ENCODE measurements at places on chromosomes 4 and X.

GRCh38 chrX:12269484-12269883 lies 131.2 kb downstream of the FRMPD4 start:
- DNase-seq: no peak

DNA sequence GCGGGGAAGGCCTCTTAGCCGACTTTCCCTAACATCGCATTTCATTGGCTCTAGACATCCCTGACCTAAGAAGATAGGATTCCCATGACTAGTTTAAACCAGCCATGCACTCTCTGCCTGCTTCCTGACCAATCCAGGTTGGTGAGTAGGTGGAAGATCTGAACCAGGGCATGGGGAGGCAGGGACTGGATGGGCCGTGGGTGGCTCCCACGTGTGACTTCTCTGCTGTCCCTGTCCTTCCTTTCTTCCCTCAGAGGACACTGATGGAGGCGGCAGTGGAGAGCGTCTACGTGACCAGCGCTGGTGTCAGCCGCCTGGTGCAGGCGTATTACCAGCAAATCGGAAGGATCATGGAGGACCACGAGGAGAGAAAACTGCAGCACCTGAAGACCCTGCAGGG lies 90.7 kb downstream of the EVC start:
- DNase-seq: no peak

DNA sequence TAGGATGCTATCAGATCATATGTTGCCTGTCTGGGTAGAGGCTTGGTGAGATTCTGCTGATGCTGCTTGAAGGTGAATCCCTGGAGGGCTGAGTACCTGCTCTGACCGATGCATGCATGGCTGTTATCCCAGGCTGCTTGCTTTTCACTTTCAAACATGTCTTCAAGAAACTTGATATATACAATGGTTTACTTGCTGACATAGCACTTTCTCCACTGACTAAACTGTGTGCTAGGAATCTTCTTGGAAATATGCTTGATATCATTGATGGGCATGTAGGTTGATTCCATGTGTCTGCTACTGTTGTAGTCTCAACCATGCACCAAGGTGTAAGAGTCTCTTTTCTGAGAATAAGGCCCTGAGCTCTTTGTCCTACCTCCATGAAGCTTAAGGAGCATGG lies 79.6 kb upstream of the WDR1 start:
- DNase-seq: no peak

DNA sequence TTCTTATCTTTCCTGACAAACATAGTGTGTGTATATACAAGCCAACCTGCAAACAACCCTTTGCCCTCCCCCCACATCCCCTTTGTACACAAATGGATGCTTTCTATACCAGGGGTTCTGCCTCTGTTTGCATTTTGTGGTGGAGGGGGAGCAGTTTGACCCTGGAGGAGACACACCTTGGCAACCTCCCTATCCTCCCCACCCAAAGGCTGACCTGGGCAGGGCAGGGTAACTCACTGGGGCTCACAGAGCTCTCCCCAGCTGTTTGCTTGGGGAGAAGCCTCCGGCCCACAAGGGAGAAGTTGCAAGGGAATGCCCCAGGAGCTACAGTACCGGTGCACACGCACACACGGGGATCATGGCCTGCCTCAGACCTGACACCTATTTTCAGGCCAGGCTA lies 372.6 kb downstream of the BCOR start:
- no peak for DNase-seq

- DNase-seq: peak; percentile 58
These were observed 1.1 kb downstream of the SOWAHB start for GRCh38 chr4:76896614-76897535.

GRCh38 chr4:153652051-153652784 lies 31.9 kb upstream of the TLR2 start:
- DNase-seq: no peak

GRCh38 chr4:121728066-121728465 lies 31.3 kb upstream of the ANXA5 start:
- DNase-seq: no peak

- no peak for DNase-seq
These were observed 174.9 kb downstream of the ACTRT1 start for GRCh38 chrX:127877318-127877717.

- no peak for DNase-seq
These were observed 22.8 kb upstream of the AP1S2 start for GRCh38 chrX:15877380-15877779.

- no peak for DNase-seq
These were observed 58.5 kb upstream of the PRDM8 start for GRCh38 chr4:80138551-80139538.

DNA sequence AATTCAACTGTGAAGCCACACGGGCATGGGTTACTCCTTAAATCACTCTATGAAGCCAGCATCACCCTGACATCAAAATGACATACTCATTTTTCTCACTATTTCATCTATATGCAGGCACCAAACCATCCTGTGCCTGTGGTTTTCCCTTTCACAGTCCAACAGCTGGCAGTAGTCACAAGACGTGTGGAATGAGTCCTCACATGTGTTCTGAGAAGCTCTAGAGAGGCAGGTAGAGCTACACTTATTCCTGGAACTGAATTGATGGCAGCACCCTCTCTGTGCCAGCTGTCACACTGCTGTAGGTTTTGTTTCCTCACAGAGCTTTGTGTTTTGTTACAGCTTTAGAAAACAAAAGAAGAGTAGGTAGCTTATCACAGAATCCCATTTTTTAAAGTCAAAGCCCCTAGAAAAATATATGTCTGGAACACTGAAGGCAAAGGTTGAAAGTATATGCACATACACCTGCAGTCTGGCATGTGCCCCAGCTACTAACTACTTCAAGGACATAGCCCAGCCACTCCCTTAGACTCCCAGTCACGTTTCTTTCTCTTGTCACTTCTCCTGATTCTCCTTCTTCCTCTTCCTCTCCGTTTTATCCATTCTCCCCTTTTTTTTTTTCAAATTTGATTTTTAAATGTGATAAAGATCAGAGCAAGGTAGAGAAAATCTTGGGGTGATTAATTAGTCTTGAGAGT lies 107.1 kb downstream of the ANXA10 start:
- no peak for DNase-seq

DNA sequence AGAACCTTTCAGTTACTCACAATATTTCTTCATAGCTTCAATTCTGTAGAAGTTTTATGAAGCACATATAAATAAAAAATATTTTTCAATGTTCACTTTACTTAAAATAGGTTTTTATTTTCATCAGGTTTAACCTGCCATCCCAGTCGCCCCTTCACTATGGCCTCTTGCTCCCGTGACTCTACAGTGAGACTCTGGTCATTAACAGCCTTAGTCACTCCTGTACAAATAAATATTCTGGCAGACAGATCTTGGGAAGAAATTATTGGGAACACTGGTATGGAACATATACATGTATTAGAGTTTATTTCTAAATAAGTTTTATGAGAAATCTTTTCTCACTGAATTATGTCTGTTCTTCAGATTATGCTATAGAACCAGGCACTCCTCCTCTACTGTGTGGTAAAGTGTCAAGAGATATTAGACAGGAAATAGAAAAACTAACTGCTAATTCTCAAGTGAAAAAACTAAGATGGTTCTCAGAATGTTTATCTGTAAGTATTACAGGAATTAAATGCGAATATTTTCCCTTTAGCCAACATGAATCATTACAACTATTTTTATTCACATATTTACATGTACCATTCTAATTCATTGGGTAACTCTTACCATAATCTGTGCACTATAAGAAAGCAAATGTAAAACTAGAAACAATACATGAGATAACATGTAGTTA lies 45.6 kb downstream of the SPATA4 start:
- DNase-seq: no peak

DNA sequence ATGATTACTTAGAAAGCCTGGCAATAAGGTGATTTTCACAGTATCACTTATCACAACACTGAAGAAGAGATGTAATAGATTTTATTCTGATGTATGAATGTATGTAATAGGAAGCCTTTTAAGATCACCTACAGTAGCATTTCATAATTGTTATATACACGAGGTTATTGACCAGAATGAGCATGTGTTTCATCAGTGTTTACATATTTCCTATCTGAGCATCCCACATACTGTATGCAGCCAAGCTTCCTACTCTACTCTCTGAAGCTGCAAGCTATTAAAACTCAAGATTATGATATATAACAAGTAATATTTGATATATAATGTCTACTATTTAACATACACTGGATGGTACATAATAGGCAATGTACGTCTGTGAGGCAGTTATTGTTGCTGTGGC lies 190.9 kb upstream of the S100G start:
- no peak for DNase-seq

DNA sequence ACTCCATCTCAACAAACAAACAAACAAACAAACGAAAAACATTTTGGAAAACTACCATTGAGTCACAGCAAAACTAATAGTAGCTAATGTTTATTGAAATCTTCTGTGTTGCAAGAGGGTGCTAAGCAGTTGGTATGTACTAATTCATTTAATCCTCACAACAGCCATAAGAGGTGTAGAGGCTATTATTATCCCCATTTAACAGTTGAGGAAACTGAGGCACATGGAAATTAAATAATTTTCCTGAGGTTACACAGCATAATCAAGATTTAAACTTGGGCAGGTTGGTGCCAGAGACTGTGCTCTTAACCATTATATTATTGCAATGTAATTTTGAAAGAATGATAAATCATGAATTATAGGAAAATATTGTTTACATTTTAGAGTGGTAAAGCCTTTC lies 17.5 kb upstream of the RHOH start:
- DNase-seq: no peak

DNA sequence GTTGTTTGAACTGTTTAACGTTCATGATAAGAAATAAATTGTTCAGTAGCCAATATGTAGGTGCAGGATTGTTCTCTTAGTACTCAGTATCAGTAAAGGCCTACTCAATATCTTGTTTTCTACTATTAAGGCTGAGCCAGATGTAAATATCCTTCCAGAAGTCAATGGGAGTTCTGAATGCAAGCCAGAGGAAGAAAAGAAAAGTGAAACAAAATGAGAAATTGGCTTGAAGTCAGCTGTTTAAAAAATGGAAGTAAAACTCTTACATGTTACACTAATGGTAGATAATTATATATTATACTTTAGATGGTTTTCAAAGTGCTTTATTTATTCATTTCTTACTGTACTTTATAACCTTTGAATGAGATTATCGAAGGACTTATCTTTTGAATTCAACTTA lies 1417.9 kb downstream of the ADGRL3 start:
- DNase-seq: no peak

GRCh38 chrX:16920075-16920474 lies 26.4 kb upstream of the REPS2 start:
- no peak for DNase-seq

- DNase-seq: no peak
These were observed 10.2 kb upstream of the FAM120C start for GRCh38 chrX:54193085-54193821.

DNA sequence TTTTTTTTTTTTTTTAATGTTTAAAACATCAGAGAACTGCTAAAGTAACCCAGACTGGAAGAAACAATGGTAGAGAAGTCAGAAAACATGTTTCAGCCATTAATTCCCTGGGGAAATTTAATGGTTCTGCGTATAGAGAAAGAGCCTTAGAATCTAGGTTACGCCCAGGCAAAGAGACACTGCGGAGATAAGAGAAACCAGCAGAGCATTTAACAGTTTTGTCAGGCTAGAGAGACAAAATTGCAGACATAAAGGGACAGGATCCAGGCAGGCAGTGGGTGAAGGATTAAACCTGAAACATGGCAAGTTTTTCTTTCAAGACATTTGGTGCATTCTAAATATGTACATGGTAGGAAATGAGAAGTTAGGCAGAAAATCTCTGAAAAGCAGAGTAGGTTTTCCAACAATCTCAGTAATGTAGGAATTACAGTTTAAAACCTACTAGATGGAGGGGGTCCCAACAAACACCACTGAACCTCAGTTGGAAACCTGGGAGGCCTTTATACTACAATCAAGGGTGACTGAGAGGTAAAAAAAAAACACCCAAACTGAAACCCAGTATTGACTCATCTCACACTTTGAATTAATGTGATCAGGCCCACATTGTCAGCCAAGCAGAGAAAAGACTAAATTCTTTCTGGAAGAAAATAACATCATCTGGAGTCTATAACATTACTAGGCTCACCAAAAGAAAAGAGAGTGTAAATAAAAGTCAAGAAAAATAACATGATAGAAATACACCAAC lies 254.2 kb upstream of the NWD2 start:
- no peak for DNase-seq

GRCh38 chr4:4549534-4549933 lies 7.7 kb upstream of the STX18 start:
- DNase-seq: no peak

- no peak for DNase-seq
These were observed 7.5 kb downstream of the KLHL15 start for GRCh38 chrX:24019448-24019847.

DNA sequence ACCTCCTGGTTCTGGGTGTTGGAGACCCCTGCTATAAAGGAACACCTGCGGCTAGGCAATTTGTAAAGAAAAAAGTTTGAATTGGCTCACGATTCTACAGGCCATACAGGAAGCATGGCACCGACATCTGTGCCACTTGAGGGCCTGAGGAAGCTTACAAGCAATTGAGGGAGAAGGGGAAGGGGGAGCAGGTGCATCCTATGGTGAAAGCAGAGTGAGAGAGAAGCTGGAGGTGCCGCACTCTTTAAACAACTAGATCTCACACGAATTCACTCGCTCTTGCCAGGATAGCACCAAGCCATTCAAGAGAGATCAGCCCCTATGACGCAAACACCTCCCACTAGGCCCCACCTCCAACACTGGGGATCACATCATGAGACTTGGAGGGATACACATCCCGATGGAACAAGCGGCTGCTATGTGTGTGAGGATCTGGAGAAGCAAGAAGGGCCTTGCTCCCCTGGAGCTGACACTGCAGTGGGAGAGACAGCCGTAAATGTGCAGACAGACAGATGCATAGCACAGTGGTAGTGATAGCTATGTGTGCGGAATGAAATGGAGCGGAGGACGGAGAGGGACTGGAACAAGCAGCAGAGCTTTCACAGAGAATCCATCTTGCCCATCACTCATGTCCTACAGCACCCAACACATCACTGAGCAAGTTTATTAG lies 60.7 kb upstream of the HELT start:
- no peak for DNase-seq

DNA sequence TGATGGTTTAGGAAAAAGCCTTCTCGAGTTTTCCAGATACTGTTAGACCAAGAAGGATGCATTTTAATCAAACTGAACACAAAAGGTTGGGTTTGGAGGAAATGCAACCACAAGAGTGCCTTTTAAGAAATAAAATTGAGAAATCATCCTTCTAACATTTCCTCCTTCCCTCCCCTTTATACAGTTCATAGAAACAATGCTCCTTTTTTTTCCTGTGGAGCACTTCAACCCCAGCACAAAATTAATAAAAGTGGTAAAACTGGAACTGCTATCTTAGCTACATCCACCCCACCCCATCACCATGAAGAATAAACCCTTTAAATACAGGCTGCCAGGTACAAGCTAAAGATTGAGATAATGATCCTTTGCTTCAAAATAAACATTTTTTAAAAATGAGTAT lies 211.1 kb downstream of the RELL1 start:
- no peak for DNase-seq

- peak; percentile 19 for DNase-seq
These were observed 3.3 kb upstream of the ZNF518B start for GRCh38 chr4:10460313-10461047.

- DNase-seq: peak; percentile 3
These were observed 177.4 kb upstream of the PPP1R2C start for GRCh38 chrX:42955349-42955748.

Data from GM13976 (cell line).